ENCODE measurements at places on chromosomes 7 and 10. TPM values are rescaled to one million over a fixed set of nuclear protein-coding genes. Genes with fewer than 3 reads are reported as not detected.

GRCh38 chr10:29256586-29256985, 32.3 kb upstream of the LYZL1 start:
- DNase-seq, result no peak

GRCh38 chr10:821322-821721, 110.2 kb downstream of the LARP4B start:
- DNase-seq, result no peak

DNA sequence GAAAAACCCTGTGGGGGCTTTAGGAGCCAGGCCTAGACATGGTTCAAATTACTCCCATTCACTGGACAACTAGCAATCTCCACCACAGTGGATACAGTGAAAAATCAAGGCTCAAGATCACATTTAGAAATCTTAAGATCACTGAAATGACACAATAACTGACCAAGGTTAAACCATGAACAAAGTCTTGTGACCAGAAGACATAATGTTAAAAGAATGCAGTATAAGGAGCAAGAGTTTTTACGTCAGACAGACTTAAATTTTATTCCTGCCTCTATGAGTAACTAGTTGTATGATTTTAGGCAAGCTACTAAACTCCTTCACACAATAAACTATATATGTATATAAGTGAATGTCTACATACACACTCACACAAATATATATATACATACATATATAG, 68.5 kb downstream of the MICU1 start:
- DNase-seq, result no peak

DNA sequence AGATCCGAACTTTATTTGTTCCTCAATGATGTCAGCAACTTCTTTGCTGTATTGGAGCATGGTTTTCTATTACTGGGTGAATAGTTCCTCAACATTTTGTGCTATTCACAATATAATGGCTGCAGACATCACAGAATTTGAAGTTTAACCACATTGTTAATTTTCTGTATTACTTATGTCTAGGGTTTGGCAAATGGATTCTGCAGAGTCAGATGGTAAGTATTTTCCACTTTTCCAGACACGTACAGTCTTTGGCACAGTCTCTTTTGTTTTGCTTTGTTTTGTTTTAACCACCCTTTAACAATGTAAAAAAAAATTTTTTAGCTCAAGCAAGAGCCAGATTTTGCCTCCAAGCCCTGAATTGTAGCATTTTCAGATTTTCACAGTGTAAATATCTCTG, 36.8 kb upstream of the FOXK1 start:
- no peak for DNase-seq

GRCh38 chr10:131477457-131478121, 166.1 kb upstream of the TCERG1L start:
- no peak for DNase-seq

DNA sequence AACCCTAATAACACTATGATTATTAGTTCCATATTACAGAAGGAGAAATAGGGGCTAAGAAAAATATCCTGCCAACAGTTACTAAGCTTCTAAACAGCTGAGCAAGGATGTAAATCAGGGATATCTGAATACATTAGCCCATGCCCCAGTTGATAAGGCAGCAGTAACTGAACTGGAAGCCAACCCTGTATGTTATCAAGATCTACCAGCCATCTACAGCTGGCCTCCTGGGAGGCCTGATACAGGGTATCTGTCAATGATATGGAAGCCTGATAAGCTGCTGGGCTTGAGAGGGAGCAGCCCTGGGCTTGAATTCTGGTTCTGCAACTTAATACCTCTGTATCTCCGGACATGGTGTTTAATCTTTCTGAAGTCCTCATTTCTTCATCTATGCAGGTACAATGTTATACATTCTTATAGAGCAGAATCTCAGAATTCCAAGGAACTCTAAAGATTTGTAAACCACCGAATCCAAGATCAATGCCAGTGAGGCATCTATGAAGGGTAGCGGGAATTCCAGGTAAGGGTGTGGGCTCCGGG, 37.9 kb upstream of the AFAP1L2 start:
- no peak for DNase-seq

GRCh38 chr10:132522521-132523411, 14.8 kb upstream of the INPP5A start:
- no peak for DNase-seq

DNA sequence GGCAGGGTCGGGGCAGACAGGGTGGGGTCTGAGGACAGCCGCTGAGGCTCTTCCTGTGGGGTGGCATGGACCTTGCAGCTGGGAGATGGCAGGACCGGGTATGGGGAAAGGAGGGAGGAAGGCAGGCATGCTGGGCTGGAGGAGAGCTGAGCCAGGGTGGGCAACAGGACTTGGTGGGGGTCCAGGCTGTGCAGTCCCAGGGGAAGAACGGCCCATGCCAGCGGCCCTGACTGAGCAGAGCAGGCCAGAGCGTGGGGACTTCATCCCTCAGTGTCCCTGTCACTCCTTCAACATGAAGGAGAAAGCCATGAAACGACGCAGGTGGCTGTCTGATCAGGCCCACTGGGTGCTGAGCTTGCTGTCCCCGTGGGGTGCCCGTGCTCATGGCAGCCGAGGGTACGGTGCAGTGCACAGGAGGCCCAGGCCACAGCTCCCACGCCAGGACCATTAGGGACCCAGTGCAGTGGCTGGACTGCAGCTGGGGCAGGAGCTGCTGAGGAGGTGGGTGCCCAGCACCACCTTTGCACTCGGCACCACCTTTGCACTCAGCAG, 519.6 kb downstream of the PTPRN2 start:
- no peak for DNase-seq

DNA sequence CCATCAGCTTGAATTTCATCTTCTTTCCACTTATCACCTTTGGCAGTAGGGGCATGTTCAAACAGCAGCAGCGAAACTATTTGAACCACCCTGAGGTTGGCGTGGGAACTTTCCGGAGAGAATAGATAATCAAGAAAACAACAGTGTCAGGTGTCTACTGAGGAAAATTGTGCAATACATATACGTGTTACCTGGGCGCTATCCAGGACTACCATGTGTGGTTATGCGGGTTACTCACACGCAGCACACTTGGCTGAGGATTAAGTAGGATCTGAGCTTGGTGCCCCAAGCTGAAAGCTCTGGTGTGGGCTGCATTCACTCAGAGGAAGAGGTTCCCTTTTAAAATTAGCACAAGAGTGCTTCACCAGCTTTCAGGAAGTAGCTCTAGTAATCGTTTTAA, 8.8 kb upstream of the ABI1 start:
- DNase-seq, result peak; percentile 39

DNA sequence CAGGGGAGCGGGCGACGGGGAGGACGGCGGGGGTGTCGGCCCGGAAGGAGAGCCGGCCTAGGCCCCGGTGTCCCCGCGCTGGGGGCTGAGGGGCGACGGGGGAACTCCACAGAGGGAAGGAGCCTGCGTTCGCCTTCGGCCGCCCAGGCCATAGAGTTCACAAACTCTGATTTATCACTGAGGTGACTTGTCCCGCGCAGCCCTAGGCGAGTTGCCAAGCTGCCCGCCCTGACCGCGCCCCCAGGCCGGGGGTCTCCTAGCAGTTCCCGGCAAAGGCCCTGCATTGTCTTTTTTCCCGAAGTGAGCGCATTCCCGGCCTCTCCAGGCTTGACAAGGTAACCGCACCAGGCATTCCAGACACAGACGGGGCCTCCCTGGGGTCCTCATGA, 2.9 kb upstream of the NKX6-2 start:
- DNase-seq, result no peak

GRCh38 chr10:33031815-33032653, 74.0 kb upstream of the ITGB1 start:
- DNase-seq, result no peak

DNA sequence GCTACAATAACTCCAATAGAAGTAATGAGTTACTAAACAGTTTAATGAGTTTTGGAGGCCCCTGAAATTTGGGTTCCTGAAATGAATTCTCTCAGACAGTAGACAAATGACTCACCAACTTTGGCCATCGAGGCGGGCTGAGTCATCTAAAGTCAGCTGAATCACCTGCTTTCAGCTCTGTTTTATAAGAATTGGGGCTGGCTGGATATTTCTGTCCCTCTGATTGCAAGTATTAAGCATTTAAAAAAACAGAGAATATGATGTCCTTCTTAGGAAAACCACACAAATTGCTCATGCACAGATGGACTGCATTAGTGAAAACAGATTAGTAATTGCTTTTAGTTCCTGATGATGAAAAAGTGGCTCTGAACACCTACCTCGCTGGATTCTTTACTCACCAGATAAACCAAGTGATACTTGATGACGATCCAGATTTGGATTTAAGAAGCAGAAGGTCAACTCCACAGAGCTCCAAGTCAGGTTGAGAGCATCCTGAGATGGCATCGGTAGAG, 59.1 kb downstream of the ZNF365 start:
- peak; percentile 87 for DNase-seq

- no peak for DNase-seq
Measured at GRCh38 chr7:139036901-139037300, 1.1 kb upstream of the ZC3HAV1L start.

DNA sequence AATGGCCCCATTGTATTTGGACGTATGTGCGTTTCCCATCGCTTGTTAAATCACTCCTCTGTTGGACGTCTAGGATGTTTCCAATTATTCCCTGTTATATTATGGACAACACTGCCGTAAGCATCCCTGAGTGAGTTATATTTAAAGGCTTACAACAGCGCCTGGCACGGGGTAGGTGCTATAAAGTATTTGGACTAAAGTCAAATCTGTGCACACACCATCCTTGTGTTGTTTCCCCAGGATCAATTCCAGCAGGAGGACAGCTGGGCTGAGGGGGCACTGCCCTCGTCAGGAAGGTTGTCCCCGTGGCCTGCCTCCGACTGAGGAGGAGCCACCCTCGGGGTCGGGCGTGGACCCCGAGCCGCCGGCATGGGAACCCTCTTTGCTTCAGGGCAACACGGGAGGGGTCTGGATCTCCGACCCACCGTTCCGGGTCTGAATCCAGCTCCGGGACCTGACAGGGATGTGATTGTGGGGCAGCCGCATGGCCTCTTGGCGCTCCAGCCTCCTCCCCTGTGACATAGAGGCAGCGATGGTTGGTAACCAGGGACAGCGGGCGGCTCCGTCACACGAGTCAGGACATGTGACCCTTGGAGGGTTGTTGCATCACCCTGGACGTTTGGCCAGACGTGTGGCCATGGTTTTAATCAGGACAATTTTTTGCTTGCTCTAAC, 1.5 kb upstream of the JAKMIP3 start:
- DNase-seq, result no peak

DNA sequence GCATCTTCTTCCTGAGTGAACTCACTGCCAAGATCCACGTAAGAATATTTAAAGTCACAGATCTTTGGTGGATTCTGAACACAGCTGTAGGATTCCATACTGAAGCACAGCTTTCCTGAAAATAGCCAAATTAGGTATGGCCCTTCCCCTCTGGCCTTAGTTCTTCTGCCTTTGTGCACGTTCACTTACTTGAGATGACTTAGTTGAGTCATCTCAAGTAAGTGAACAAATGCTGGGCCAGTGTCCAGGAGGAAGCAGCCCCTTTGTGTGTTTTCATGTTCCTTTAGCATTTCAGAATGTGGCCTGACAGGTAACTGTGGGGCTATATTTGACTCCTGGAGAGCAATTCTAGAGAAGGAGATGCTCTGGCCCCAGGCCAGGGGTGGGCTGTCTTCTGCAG, 51.5 kb downstream of the CCNY start:
- no peak for DNase-seq

DNA sequence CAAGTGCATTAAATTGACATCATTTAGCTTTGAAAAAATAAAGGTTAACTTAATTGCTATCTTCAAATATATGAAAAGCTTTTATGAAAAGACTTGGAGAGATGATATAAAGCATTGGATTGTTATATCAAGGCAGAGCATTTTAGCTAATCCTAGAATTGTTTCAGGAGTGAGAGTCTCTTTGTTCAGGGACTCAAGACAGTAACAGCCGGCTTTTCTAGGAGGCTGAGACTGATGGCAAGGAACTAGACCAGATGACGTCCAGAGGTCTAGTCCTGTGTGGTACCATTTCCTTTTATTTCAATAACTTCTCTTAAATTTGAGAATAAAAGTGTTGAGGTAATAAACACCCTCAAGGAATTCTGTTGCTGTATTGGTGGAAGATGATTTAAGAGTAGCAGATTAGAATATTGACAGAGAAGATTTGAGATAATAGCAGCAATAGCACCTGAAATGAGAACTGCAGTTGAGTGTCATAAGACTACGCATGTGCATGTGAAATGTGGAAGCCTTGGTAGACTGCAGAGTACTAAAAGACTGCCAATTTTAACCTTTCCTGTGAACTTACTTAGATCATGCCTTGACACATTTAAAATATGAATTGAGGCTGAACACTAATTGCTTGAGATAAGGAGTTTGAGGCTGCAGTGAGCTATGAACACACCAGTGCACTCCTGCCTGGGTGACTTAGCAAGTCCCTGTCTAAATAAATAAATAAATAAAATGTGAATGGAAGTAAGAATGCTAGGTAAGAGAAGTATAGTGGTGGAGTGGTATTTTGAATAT, 79.6 kb downstream of the ZNRF2 start:
- DNase-seq, result no peak

- DNase-seq, result no peak
Measured at GRCh38 chr10:131630772-131631258, 270.0 kb upstream of the PPP2R2D start.

GRCh38 chr10:12349629-12350166, 351 bp downstream of the CAMK1D start:
- DNase-seq, result no peak

DNA sequence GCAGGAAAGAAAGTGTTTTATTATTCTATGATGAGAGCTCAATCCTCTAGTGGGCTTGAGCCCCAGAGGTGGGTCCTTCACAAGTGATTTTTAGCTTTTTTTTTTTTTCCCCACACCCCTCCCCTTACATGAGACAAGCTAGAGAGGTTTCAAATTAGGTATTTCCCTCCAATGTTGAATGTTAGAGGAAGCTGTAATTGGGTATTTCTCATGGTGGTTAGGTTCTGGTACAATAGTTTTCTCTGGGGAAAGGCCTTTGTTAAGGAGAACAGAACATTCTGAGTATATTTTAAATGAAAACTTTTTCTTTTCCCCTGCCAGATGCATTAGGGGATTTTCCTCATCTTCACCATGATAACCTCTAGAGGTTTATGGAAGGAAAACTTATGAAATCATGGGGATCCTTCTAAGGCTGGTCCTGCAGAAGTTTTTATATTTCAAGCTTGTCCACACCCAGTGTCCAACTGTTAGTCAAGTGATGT, 1039.7 kb downstream of the NRG3 start:
- no peak for DNase-seq

DNA sequence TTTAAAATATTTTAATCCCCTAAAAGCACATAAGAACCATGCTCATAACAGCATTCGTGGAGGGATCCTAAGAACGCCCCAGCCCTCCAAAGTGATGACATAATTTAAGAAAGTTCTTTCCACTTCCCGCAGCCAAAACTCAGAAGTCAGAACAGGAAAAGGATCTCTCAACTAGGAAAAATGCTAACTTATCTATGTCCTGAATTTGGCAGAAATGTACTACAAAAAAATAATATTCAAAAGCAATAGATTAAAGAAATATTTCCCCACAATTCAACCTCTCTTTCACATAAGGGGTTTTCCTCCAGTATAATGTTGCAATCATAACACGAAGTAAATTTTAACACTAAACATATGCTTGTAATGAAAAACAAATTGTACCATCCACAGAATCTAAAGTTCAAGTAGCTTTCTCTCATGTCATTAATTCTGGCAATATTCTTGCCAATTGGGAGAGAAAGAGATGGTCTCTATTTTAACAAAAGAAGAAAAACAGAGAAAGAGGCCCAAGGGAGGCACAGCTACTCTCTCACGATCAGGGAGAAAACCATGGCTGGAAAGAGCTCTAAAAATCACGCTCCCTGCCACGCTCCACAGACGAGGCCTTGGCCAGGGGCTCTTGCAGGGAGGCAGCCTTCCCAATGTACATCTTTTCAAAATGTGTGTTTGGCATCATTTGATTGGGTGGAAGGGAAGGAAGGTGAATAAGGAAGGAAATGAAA, 22.9 kb downstream of the ASB13 start:
- DNase-seq, result no peak

Gene KCND2
- total RNA-seq, result not detected

Gene PDZD7
- 0.42 TPM for total RNA-seq

Gene RBM28
- 63.4 TPM for total RNA-seq

Gene LLCFC1
- total RNA-seq, result not detected
